ENCODE measurements at places on chromosomes 3 and 15.

- DNase-seq: no peak
These were observed 13.1 kb downstream of the DNAAF4 start for GRCh38 chr15:55494931-55495330.

- DNase-seq: no peak
These were observed 2.9 kb upstream of the P2RY1 start for GRCh38 chr3:152832046-152832445.

DNA sequence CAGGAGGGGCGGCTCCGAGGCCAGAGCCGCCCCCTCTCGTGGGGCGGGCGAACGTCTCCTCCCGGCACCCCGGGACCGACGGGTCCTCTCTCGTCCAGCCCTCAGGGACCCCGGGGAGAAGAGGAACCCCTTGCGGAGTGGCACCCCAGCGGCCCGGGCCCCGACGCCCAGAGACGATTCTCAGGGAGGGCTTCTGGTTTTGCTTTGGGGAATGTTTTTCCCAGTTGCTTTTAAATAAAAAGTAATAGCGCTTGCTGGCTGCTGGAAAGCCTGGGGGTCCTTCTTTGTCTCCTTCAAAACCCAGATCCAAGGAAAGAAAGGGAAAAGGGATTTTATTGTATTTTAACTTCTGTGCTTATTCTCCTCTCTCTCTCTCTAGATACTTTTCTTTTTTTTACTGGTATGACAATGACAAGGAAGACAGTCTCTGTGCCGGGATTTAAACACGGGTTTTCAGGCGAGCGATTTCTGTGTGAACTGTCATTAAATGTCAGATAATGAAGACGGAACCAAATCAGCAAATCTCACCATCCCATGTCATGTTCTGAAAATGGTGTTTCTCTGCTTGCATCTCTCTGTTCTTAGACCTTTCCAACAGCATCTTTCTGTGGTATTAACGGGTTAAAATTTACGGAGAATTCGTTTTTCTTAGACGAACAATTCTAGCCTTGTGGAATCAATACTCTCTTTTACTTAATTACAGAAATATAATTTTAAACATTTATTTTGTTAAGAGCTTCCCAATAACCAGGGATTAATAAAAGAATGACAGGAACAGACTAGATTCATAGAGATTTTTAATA is 530 bp upstream of the PCOLCE2 start:
- no peak for DNase-seq

- DNase-seq: no peak
These were observed 36.3 kb upstream of the FBXL22 start for GRCh38 chr15:63560741-63561448.

- DNase-seq: no peak
These were observed 45.9 kb upstream of the LMCD1 start for GRCh38 chr3:8455526-8456411.

DNA sequence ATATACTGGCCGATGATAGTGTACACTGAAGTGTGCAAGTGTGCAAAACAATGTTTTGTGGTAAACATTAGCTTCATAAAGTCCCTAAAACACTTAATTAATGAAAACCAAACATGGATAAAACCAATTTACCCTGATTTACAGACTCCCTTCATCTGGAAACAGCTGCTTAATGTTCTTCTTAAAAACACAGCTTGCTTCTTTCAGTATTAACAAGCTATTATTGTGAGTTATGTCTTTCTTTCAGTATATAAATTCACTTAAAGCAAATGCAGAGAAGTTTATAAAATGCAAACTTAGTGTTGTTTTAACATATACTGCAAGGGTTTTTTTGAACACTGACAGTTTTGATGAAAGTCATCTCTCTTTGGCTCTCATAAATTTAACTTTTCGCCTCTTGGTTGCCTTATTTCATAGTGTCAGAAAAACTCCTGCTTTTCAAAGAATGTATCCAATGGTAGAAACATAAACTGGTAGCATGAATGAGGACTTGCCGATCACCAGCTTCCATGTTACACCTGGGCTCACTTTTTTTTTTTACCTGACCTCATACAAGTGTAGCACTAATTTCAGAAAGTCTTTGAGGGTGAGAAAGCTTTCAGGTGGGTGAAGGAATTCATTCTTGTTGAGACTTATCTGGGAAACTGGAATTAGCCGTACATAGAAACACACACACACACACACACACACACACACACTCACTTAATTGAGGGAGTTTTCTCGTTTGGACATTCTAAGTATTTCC is 532.2 kb downstream of the ROBO2 start:
- no peak for DNase-seq
